ENCODE measurements at places on chromosomes 6 and 20.

GRCh38 chr20:64031822-64032314, 4.1 kb upstream of the C20orf204 start:
- no peak for DNase-seq

DNA sequence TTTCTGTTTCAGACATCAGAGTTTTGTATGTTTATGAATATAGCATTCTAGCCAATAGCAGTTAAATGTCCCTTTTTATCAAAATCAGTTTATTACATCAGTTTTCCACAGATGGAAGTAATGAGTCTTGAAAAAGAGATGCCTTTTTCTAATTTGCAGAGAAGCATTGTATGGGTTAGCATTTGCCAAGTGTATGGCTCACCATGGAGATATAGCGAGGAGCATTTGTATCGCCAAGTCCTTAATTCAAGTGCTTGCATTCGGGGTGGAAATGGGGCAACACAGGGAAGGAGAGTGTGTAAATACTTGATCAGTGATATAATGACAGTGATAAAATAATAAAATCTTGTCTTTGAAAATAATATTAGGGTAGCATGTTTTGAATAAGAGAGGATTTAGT, 42.9 kb downstream of the TXLNB start:
- no peak for DNase-seq

DNA sequence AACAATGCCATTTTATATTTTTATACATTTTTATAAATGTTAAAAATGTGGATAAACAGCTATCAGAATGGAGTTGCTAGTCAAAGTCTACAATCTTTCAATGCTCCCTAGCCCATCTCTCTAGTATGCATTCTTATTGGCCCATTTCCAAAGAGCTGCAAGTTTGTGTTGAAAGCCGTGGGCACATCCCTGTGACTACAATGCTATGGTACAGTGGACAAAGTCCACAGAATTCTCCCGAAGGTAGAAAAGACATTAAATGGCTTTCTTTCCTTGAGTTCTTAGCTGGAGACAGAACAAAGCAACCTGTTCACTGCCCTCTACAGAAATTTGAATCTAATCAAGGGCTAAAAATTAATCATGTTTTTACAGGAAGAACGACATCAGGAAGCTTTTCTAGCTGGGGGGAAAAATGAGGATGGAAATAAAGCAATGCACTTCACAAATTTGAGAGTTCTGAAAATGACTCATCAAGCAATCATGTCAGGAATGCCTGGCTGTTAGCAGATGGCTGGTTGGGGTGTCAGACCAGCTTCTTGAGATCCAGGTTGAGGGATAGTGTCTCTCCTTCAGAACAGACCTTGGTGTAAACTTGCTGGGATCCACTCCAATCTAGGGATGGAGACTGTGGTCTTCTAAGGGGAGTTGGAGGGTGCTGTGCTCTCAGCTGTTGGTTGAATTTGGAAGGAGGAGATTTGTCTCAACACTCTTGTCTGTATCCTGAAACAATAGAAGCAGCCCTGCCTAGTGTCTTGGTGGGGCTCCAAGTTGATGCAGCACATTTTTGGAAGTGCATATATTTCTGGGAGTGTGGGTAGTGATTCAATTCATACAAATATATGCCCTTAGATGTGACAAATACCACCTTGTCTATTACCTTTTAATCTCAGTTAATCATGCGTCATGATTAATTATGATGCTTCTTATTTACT, 143.4 kb upstream of the PHACTR1 start:
- DNase-seq, result no peak

- DNase-seq, result no peak
Observed at GRCh38 chr6:101760843-101761621, 367.5 kb downstream of the GRIK2 start.

DNA sequence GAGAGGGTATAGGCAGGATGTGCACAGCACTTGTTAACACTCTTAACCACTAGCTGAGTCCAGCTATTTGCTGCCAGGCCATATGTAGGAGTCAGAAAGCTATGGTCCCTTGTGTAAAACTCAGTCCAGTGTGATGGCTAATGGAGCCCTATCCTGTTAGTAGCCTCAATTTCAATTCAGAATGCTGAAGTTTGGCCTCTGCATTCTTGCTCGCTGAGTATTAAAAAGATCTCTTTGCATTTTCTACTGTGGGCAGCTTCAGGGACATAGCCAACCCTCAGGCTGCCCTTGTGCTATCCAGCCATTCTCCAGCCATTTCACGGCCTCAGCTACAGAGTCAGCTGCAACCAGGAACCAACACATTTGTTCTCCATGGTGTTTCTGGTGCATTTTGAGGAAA, 92.5 kb downstream of the SPTLC3 start:
- no peak for DNase-seq

DNA sequence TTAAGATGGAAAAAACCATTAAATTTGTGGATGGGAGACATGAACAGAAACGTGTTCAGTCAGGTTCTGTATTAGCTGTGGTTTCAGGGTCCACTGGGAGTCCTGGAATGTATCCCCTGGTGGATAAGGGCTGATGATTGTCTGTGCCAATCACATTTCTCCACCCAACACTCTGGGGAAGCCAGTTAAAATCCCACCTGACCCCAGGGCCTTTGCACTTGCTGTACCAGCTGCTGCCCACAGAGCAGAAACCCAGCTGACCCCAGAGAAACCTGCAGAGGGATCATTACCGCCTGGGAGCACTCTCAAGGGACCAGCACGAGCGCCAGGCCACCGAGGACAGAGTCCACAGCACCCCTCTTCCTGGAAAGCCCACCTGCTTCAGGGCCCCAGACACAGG, 260.7 kb downstream of the PREX1 start:
- DNase-seq, result no peak

GRCh38 chr6:132369526-132369925, 31.7 kb downstream of the MOXD1 start:
- DNase-seq, result no peak

DNA sequence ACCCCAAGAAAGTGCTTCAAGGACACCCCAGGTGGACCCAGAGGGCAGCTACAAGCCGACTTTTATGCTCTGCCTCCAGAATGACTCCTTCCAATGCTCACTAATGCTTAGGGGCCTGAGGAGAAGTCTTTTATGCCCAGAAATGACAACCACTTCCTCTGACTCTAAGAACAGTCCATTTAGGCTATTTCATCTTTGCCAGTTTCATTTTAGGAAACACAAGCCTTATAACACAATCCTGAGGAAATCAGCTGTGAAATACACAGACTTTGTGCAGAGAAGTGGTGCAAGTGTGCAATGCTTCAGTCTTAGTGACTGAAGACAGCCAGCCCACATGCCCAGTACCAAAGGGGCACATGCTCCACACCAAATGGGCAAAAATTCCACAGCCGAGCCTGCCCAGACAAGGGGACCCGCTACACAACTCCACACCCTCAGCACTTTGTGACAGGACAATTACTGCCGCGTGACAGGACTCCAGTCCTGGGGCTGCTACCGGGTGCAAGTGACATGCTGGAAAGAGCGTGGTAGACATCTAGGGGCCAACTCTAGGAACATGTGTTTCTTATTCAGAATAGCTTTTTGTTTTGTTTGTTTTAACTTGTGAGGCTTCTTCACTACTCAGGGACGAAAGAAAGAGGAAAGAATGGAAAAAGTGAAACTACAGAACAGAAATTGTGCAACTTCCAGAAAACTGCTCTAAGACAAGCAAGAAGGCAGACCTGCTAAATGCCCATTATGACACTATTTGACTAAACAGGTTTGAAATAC, 28.2 kb upstream of the PLAGL1 start:
- DNase-seq, result no peak

- DNase-seq, result no peak
Observed at GRCh38 chr6:88916615-88917208, 46.7 kb downstream of the RNGTT start.

DNA sequence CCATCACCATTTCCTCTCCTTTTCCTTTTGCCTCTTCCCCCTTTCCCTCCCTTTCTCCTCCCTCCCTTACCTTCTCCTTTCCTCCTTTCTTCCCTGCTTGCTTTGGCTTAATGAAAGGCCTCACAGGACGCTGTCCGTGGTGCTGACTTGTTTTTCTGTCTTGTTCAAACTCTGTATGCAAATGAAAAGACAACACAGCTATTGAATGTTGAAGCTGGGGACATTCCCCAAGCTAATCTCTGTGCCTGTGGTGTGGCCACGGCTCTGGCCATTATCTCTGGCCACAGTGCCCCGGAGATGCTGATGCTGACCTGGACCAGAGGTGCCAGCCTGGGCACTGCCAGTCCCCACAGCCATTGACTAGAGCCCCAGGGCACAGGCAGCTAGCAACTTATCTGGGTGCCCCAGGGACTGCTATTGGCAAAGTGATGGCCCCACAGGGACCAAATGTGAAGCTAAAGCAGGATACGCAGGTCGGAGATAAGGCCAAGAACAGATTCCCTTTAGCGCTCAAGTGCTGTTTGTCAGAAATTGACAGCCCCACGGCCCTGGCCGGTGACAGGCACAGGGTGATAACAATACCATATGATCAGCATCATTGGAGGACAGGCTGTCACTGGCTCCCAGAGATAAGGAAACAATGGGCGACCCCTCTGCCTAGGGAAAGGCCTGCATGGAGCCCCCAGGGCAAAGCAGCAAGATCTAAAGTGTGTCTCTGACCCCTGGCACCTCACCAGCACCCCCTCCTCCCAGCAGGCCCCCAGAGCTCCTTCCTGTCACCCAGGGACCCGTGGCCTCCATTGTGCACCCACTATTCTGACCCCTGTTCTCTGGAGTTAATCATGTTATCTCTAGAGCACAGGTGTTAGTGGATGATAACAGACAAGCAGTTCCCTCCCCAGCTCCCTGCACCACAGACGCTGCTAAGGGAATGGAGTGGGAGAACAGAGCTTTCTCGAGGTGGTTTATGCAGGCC, 31.6 kb upstream of the SLC32A1 start:
- DNase-seq, result no peak

GRCh38 chr6:144362042-144363018, 77.2 kb downstream of the UTRN start:
- DNase-seq, result no peak

DNA sequence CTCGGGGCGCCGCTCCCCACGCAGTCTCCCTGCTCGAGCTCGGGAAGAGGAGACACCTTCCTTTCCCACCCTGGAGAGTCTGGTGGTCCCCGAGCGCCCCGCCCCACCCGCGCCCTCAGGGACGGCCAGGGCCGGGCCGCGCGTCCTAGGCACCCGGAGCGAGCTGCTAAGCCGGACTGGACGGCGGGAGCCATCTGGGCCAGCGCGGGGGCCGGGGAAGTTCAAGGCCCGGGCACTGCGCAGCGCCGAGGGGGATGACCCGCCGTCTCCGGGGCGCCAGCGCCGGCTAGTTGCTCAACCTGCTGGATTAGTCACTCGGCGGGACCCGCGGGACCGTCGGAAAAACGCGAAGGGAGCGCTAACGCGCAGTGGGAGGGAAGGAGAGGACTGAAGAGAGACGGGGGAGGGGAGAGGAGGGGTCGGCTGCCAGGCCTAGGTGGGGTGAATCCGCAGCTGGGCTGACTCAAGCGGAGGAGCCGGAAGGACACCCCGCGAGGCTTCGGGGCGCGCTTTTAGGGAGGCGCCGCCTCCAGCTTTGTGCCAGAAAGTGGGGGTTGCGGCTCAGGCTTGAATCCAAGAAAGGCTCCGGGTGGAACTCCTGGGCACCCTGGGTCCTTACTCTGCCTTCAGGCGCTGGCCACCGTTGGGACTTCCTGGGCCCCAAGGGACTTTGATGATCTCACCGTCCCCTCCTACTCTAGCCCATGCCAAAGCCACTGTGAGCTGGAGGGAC, 75.7 kb upstream of the FOXP4 start:
- peak; percentile 11 for DNase-seq

GRCh38 chr20:43345676-43346075, 112.0 kb upstream of the SRSF6 start:
- no peak for DNase-seq

DNA sequence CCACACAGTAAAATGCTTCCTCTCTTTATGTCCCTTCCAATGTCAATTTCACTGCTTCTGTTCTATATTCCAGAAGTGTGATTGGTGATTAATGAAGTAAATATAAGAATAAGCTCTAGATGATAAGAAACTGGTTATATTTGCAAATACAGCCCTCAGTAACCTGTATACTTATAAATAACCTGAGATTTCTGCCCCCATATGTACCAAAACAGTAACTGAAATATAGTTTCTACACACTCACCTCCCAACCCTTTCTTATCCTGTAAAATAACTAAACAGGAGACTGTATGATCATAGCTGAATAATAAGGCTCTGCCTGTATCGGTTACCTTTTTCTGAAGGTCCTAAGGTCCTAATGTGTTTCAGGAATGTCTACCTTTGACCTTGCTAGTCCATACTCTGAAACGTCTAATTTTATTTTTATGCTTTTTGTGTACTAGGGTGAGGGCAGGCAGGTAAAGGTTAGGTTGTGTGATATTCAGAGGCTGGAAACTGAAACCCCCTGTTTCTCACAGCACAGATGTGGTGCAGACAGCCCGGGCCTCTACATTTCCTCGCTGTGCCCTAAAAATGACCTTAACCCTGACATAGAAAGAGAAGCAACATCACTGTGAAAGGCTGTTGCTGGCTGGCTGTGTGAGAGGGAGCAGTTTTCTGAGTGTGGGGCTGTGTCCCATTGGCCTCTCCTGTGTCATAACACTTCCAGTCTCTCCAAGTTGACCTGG, 378.8 kb downstream of the CENPW start:
- no peak for DNase-seq

GRCh38 chr6:72418495-72418894, 203.4 kb upstream of the KCNQ5 start:
- no peak for DNase-seq

GRCh38 chr6:116801971-116802370, 26.9 kb downstream of the GPRC6A start:
- DNase-seq, result no peak

GRCh38 chr6:17012421-17013225, 89.2 kb upstream of the STMND1 start:
- DNase-seq, result no peak

GRCh38 chr6:139251045-139251690, 40.6 kb downstream of the TXLNB start:
- no peak for DNase-seq

GRCh38 chr6:5751525-5752390, 255.0 kb downstream of the NRN1 start:
- DNase-seq, result no peak

DNA sequence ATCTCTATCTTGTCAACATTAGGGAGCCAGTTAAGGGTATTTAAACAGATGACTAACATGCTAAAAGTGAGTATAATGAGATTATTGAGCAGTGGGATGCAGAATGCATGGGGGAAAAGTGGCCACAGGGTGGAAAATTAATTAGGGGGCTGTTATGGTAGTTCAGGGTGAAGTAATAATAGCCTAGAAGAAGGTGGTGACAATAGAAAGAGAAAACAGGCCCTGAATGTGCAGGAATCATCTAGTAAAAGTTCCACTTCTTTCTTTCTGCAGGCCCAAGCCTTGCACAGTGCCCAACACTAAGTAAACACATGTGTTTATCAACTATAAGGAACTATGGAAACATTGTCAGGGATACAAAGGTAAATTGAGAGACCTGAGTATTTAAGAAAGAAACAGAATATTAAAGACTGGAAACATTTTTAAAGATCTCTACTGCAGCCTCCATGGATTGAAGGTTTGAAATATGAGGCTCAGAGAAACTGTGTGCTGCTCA, 7.1 kb upstream of the MYB start:
- DNase-seq, result no peak
